Stimulated activated CD4-positive, alpha-beta T cell treated with anti-CD3 and anti-CD28 coated beads, Interleukin-1b, Interleukin-23, amount 100 ng/mL, for 1 hour (primary cell): ENCODE measurements at places on chromosomes 2 and 18.
A peak's percentile ranks its signal among the peaks of the same experiment; 100 is the strongest.

DNA sequence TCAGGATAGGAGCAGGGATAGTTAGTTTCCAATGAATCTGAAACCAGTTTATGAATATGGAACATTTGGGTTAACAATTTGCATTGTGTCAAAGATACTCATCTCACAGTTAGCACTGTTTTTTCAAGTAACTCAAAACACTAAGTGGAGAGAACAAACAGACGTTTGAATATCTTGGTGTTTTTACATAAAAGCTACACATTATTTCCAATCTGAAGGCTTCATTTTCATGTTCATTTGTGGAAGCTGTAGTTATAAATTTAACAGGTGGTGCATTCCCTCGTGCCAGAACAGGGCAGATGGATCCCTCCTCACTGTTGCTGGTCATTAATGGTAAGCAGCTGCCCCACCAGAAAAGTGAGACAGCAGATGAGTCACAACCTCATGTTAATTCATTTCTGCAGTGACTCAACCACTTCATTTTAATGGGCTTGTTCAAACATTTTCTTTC is 286.9 kb downstream of the TMX3 start:
- DNase-seq: no peak

DNA sequence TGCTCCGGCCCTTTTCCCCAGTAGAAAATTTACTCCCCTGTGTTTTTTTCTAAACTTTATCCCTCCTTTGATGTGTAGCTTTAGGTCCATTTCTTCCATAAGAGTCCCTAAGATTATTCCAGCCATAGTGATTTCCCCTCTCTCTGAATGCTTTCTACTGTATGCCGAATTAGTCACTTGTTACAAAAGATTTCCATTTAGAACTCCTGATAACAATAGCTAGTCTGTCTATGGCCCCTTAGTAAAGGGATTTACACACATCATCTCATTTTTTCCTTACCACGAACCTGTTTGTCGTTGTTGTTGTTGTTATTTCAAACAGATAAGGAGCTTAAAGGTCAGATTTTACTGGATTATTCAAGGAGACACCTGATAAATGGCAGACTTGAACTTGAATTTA is 256.1 kb downstream of the PAX3 start:
- DNase-seq: no peak

DNA sequence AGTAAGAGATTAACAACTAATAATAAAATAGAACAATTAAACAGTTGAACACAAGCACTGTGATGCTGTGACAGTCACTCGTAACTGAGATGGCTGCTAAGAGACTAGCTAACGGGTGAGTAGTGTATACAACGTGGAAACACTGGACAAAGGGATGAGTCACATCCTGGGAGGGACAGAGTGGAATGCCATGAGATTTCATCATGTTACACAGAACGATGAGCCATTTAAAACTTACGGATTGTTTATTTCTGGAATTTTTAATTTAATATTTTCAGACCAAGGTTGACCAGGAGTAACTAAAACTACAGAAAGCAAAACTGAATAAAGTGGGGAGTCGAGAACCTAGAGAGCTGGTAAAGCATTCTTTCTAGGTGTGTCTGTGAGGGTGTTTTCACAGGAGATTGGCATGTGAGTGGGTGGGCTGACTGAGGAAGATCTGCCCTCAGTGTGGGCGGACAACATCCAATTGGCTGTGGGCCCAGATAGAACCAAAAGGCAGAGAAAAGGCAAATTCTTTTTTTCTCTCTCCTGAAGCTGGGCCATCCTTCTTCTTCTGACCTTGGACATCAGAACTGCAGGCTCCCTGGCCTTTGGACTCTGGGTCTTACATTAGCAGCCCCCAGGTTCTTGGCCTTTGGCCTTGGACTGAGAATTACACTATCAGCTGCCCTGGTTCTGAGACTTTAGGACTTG is 14.6 kb downstream of the TMSB10 start:
- no peak for DNase-seq

DNA sequence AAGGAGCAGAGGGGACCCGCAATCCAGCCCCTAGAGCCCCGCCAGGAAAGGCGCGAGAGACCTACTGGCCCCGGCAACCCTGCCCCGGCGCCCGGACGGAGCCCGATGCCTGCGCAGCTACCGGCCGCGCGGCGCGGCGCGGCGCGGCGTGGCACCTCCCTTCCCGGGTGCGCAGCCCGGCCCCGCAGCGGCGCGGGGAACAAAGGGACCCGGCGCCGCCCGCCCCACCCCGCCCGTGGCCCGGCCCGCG is 307 bp downstream of the CDH2 start:
- DNase-seq: no peak

DNA sequence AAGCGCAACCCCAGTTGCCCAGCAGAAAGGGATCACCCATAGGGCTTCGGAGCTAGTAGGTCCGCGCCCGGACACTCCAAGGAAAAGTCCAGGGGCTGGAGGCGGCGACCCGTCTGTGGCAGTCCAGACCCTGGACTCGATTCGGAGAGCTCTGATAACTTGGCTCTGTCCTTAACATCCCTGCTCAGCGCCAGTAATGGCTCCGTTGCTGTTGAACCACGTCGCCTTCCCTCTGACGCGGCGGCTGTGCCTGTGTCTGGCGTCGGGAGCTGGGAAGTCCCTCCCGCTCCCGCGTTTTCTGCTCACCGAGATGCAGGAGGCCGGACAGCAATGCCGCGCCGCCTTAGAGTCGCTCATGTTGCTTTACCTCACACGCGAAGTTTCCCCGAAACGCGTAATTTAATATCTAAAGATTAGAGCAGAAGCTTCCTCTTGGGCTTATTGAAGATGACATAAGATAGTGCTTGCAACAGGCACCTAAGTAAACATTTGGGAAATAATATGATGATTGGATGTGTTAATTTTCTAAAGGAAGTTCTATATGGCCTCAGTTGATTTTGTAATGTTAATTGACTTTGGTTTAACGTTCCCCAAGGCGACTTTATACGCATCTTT is 1.3 kb upstream of the ZBTB14 start:
- DNase-seq: peak; percentile 19

DNA sequence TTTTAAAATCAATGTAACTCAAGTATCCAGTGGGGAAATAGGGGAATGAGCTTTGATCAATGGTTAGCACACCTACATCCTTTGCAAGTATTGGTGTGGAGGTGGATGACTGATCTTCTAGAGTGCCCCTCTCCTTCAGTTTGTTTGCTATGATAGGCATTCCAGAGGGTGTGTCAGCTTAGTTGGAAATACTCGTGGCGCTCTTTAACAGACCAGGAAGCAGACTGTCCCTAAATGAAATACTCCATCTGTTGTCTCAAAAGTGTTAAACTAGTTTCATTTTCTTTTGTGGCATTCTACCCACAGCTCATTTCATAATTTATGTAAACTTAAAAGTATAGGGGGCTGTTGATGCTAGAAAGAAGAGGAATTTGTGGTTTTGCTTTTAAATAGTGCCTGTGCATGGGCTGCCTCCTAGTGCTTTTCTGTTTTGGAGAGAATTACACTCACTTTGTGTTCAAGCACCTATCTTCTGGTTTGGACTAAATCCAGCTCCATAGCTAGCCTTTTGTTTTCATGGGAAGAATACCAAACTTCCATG is 66.2 kb downstream of the STAT1 start:
- no peak for DNase-seq

DNA sequence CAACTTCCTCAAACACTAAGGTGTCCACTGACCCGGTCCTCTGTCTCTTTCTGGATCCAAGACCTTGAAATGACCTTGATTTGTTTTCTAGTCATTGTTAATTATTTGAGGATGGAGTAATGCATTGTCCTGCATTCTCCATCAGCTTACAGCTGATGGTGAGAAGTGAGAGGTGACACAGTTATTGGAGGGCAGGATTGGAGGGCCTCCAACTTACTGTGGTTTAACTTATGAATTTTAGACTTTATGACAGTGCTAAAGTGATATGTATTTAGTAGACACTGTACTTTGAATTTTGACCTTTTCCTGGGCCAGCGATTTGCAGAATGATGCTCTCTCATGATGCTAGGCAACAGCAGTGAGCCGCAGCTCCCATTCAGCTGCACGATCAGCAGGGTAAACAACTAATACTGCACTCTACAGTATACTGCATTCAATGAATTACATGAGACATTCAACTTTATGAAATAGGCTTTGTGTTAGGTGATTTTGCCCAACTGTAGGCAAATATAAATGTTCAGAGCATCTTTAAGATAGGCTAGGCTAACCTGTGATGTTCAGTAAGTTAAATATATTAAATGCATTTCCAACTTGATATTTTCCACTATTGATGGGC is 200.0 kb upstream of the MEX3C start:
- DNase-seq: no peak
